Urinary bladder (tissue), 4 donors: ENCODE measurements at places on chromosomes 4 and X.

DNA sequence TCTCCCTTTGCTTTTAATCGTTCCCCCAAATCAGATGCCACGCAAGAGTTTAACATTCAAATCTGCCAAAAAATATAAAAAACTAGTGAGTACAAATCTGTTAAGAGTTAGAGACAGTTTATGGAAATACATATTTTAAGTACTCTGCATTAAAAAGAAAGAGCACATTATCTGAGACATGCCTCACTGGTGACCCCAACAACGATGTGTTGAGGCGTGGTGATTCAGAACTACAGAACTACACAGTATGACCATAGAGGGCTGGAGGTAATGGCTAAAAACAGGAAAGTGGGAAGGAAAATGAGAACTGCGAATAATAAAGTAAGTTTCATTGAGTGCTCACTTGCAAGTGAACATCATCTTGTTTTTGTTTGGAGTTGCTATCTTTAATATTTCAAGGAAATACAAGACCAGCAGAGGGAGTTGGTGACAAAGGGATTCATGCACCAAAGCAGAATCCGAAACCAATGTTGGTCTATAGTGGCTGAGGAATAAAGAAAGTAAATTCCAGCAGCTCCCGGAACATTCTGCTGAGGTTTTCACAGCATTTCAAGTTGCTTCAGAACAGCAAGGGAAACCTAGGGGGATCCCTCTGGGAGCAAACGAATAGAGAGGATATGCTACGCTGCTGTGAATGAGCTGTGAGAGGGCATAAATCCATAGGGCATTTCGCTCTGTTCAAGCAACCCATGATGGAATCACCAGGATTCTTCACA is 92.2 kb downstream of the DCHS2 start:
- peak; percentile 32 for DNase-seq

DNA sequence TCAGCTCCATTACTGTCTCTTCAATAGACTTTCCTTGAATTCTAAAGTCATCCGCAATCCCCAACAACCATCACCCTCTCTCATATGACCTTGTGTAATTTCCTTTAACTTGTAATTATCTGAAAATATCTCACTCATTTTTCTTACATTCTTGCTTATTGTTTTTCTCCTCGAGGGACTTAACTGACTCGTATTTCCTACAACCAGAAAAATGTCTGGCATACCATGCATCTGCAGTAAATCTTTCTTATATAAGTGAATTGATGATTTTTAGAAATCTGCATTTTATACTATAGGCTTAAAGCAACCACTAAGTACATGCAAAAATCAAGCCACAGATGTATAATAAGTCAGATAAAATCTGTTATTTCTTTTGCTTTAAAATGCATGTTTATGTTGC is 276.7 kb downstream of the UNC5C start:
- DNase-seq: no peak

- DNase-seq: no peak
Observed at GRCh38 chr4:29423836-29424721, 1296.1 kb upstream of the PCDH7 start.

DNA sequence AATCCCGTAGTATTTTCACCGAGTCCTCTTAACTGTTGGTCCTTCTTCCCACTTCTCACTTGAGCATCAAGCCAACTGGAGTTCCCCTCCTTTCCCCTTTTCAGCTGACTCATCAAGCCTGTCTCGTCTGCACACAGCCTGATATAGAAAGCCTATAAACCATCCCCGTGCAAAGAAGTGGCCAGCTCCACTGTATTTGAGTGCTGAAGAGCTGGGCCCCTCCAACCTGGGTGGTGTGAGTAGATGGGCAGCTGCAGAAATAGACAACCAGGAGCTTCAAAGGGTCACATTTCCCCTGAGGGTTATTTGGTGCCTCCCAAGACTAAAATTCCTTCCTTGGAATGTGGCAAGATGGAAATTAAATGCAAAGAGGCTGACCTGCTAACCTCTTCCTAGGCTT is 199.7 kb downstream of the HS6ST2 start:
- DNase-seq: no peak

DNA sequence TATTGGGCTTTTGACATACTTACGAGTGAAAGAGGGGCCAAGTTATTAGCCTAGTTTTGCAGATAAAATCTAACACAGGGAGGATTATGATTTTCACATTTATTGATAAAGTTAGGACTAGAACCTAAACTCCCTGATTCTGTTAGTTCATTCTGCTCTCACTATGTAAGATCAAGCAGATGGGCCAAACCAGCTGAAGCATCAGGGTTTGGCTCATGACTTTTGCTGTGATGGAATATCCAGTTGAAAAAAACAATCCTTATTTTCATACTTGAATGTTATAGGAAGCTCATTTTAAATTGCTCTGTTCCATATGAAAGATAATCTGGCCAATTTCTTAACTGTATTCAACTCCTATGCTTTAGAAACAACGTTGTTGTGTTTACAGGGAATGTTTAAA is 21.2 kb downstream of the SPRY1 start:
- no peak for DNase-seq

DNA sequence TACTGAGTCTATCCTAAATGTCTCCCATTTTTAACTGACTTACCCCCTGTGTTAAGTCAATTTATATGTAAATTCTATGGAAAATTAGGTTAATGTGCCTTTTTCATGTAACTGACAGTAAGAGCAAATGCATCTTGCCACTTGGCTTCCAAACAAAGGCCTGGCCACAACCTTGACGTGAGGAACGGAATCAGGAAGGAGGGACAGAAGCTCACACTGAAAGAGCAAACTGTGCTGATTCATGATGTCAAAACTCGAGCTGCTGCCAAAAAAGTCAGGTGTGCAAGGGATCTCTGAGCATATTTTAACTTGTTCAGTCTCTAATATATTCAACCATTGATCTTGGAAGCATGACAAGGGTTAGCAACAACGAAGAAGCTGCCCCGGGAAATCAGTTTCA is 35.8 kb downstream of the GPM6A start:
- DNase-seq: no peak

GRCh38 chr4:17851959-17852358 is 41.2 kb downstream of the NCAPG start:
- no peak for DNase-seq

DNA sequence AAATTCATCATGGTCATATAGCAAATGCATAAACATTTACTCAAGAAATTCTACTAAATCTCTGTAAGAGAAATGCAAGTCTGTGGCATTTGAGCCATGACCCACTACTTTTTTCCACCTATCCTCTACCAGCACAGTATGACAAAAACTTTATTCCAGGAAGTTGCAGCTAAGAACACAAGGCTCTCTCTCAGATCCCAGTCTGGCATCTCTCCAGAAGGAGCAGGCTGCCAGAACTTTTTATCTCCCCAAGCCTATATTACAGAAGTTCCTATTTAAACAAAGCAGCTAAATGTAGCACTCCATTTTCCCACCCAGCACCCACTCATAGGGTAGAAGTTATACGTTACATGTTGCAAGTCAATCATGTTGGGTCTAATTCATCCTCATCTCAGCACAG is 49.3 kb upstream of the EPGN start:
- no peak for DNase-seq

DNA sequence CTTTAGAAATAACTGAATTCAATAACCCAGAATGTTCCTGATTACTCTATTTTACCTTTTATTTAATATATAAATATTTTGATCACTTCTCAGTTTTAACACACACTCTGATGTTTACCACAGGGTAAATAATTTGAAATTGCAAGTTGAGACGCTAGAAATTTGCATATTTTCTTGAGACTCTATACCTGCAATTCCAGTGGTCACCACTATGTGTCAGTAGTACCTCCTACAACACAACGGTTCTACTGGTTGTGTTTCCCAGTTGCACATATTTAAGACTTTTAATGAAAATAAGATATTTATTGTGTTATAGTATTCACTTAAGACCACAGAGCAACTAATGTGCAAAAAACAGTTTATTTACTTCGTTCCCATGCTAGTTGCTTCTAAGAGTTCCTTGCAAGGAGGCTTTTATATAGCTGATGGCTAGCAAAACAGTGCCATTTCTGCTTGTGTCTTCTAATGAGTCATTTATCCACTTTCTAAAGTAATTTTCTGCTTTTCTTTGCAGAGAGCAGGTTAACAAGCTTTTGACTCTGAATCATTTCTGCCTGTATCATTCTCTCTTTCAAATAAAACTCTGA is 98.9 kb upstream of the PDLIM3 start:
- DNase-seq: no peak
